ENCODE measurements at places on chromosomes 2 and 18.

GRCh38 chr2:187415449-187415848, 32.6 kb downstream of the CALCRL start:
- no peak for DNase-seq

DNA sequence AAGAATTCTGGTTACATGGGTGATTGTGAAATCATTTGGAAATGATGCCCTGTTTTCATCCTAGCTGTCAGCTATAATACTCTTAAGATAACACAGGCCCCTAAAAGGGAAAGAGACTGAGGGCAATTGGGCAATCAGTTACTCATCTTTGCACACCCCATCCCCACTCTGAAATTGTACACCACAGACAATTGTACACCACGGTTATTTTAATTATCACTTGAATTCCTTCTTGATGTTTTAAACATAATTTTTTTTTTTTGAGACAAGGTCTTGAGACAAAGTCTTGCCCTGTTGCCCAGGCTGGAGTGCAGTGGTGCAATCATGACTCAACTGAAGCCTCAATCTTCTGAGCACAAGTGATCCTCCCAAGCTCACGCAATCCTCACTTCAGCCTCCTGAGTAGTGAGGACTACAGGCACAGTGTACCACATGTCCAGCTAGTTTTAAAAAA, 862.4 kb upstream of the ACVR2A start:
- no peak for DNase-seq

- DNase-seq = no peak
These were observed 89.0 kb upstream of the BOD1L2 start for GRCh38 chr18:57057890-57058289.

DNA sequence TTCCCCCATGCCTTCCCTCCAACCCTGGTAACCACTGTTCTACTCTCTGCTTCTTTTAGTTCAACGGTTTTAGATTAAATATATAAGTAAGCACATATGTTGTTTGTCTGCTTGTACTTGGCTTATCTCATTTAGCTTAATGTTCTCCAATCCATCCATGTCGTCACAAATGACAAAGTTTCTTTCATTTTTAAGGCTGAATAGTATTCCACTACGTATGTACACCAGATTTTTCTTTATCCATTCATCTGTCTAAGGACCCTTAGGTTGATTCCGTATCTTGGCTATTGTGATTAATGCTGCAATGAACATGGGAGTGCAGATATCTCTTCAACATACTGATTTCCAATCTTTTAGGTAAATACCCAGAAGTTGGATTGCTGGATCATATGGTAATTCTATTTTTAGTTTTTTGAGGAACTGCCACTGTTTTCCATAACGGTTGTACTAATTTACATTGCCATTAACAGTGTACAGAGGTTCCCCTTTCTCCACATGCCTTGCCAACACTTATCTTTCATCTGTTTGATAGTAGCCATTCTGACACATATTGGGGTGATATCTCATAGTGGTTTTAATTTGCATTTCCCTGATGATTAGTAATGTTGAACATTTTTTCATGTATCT, 8.1 kb downstream of the ASB3 start:
- DNase-seq = no peak

GRCh38 chr2:238857959-238858358, 10.1 kb downstream of the TWIST2 start:
- DNase-seq = no peak

- DNase-seq = no peak
These were observed 6.2 kb downstream of the PKDCC start for GRCh38 chr2:42053791-42054701.

DNA sequence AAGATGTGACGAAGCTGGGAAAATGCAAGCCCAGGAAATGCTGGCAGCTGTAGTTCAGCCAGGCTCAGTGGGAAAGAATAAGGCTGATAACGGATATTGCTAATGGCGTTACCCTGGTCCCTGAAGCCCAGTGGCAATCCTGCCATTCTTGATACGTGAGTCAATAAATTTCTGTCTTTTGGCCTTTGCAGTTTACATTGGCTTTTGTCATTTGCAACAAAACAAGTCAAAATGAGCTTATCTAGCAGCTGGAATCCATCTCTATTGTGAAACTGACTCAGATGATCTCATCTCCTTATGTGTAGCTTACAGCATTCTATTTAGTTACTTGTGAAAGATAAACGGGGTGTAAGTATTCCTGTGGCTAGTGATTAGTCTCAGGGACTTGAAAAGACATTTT, 43.8 kb downstream of the ARL6IP6 start:
- no peak for DNase-seq

- no peak for DNase-seq
These were observed 145.1 kb upstream of the PID1 start for GRCh38 chr2:229416116-229416694.

DNA sequence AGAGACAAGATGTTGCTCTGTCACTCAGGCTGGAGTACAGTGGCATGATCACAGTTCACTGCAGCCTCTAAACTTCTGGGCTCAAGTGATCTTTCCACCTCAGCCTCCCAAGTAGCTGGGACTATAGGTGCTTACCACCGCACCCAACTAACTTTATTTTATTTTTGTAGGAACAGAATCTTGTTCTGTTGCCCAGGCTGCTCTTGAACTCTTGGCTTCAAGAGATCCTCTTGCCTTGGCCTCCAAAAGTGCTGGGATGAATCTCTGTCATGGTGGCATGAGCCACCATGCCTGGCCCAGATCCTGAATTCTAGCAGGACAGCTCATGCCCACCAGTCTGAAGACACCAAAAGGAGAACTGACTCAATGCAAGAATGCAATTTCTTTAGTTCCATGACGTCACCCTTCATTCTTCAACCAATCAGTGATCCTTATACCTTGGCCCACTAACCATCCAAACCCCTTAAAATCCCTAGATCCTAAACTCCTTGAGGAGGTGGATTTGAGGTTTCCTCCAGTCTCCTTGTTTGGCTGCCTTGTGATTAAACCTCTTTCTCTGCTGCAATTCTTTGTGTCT, 25.6 kb upstream of the CXXC1 start:
- no peak for DNase-seq

GRCh38 chr2:45851111-45851510, 199.6 kb downstream of the PRKCE start:
- DNase-seq = no peak

DNA sequence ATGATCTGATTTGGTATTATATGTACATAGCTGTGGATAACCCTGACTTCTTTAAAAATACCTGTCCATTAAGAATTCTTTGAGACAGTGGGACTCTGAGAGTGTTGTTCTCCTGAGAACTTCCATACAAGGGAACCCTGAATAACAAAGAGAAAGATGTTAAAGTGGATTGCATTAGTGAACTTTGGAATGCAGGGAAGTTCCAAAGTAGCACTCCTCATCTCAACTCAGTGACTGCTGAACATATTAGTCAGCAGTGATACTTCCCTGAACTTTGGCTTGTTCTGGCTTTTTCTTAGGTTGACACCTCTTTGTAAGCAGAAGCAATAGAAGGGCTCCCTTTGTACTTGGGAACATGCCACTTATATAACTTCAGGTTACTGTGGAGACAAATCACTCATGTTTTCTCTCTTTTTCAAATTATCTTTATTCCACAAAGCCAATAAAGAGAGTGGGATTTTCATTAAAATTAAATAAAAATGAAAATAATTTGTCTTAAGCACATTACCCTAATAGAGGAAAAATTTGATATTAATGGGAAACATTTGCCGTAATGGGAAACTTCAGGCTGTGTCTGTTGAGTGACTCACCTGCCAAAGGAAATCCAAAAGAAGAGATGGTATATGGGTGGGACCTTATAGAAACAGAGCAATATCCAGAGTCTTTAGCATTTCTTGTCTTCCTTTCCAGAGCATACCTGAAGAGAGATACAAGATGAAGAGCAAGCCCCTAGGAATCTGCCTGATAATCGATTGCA, 33.3 kb downstream of the CFLAR start:
- DNase-seq = no peak

DNA sequence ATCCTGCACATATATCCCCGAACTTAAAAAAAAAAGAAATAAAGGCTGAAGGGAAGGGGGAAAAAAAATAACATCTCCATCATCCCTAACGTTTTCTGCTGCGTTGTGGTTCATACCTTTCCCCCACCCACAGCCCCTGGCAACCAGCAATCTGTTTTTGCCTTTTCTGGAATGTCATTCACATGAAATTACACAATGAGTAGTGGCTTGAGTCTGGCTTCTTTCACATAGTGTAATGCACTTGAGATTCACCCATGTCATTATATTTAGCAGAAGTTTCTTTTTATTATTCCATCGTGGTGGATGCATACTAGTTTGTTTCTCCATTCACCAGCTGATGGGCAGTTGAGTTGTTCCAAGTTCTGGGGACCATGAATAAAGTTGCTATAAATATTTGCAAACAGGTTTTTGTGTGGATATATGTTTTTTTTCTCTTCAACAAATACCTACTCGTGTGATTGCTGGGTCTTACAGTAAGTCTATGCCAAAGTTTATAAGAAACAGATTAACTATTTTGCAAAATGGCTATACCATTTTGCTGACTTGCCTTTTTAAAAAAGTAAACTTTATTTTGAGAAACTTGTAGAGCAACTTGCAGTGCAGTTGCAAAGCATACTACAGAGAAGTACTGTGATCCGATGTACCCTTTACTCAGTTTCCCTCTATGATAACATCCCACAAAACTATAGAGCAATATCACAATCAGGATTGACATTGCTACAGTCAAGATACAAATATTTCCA, 322.5 kb downstream of the LPIN1 start:
- DNase-seq = no peak

DNA sequence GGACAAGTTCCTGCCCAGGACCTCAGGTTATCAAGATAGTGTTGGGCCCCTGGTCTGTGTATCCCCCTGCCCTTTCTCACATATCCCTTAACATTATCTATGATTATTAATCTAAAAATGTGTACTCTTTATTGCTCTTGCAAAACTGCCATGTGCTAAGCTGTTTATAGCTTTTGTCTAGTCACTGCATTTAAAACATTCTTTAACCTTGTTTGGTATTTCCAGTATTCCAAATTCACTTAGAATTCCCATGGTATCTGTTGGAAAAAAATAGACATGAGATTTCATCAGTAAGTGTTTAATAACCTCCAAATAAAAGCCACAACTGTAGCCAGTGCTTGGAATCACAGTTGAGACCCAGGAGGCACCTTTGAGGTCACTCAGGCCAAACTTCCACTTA, 16.2 kb upstream of the GLS start:
- DNase-seq = no peak

- DNase-seq = peak; percentile 11
These were observed 640 bp downstream of the ROCK2 start for GRCh38 chr2:11343650-11344341.

DNA sequence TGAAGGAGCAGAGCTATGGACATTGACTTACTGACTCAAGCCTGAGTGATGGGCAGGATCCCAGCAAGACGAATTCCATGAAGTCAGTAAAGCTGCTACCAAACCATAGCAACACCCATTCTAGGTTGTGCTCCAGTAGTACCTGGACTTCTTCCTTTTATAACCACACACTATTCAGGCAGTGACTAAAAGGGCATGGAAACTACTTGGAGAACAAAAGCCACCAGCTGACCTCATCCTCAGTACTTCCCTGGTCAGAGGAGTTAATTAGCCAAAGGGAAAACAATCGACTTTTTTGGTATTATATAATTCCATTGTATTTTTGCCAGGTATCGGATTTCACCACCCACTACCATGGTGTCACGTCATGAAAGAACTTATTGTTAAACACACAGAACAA, 237.1 kb downstream of the TTC32 start:
- DNase-seq = no peak

DNA sequence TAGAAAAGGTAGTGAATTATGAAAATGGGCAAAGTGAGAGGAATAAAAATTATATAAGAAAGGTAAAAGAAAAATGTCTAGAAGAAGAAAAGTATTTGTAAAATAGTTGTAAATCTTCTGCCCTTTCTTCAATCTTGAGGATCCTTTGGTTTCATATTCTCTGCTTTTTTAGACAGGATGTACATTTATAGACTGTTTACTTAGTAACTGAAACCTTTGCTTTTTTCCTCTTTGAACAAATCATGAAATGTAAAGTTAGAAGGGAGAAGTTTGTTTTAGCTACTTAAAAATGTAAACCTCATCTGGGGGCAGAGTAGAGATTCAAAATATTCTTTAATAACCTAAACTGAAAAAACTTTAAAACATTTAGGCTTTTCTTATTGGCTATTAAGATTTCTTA, 150.4 kb upstream of the ITGA4 start:
- no peak for DNase-seq

GRCh38 chr2:222736924-222737323, 65.5 kb downstream of the MOGAT1 start:
- no peak for DNase-seq

DNA sequence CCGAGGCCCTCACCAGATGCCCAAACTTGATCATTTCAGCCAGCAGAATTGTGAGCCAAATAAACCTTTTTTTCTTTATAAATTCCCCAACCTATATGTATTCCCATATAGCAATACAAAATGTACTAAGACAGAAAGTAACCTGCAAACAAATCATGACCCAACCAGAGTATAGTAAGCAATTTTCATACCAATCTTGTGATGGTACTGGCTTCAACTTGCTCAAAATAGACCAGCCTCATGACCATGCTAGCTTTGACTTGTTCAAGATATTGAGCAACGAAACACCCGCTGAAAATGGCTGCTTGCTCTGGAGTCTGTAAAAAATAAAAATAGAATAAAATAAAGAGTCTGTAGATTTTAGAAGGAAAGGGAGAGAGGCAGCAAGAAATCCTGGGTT, 97.6 kb downstream of the C1D start:
- no peak for DNase-seq

GRCh38 chr18:36095936-36096519, 28.7 kb upstream of the RPRD1A start:
- DNase-seq = peak; percentile 35

DNA sequence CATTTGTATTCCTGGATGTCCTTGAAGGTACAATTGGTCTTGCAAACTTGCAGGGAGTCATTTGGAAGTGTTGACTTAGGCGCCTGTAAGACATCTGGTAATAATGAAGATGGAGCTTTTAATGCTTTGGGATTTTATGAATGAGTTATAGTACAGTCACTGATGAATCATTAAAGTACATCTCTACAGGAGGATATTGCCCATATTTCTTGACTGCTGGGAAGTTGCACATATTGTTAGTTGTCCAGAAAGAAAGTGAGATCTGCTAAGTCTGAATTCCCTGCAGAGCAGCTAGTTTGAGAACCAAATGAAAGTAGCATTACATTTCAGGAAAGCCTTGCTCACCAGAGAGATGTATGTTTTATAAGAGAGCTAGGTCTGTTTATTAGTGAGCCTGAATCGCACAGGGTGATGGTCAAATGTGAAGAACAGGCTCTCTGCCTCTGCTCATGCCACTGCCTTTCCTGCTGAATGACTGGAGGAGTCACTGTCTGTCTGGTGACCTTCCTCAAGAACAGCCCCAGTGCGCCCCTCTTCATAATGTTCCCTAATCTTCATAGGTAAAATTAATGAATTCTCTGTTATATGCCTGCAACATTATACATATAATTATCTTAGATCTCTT, 138.9 kb upstream of the KLHL14 start:
- DNase-seq = no peak

DNA sequence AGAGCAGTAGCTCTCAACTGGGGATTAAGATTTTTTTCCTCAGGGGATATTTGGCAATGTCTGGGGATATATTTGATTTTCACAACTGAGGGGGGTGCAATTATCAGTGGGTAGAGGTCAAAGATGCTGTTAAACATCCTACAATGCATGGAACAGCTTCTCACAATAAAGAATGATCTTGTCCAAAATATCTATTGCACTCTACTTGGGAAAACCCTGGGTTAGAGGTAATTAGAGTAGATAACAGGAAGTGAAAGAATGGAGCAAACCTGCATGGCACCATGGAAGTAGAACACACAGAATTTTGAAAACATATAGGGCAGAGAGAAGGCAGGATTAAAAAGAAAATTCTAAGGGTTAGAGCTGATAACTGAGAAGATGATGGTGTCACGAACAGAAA, 26.4 kb upstream of the PPM1B start:
- no peak for DNase-seq

GRCh38 chr2:128367601-128368359, 49.1 kb upstream of the HS6ST1 start:
- DNase-seq = no peak
